ENCODE measurements at places on chromosomes 7 and 10.

- DNase-seq: no peak
Observed at GRCh38 chr7:135095450-135095849, 52.4 kb upstream of the TMEM140 start.

GRCh38 chr7:9835199-9835598, 1138.5 kb upstream of the PHF14 start:
- no peak for DNase-seq

DNA sequence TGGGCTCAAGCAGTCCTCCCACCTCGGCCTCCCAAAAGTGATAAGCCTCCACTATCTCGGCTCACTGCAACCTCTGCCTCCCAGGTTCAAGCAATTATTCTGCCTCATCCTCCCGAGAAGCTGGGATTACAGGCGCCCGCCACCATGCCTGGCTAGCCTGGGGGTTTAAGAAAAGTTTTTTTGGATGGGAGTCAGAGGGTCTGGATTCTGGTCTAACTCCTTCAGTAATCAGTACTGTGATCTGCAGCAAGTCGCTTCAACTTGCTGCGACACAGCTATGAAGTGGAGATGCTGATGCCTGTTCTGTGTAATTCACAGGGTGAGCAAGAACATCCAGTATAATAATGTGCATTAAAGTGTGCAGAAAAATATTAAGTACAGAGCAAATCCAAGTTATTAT, 88.4 kb upstream of the AGBL3 start:
- DNase-seq: no peak

DNA sequence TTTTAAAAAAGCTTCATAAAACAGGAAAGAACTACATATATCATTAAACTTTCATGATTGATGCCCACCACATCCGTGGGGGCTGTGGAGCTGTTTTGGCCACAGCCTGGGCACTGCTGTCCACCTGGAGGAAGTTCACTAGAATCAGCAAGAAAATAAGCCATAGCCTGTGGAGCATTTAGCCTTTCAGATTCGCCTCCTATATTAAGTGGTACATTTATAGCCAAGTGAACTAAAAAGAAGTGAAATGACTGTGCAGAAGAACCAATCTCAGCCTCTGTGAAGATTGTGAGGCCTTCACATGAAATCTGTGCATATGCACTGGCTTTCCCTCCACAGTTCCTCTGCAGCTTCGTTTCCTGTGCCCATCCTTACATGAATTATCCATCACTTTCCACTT, 23.5 kb downstream of the WNT16 start:
- DNase-seq: no peak

- DNase-seq: no peak
Observed at GRCh38 chr10:110724116-110724921, 80.2 kb downstream of the RBM20 start.

DNA sequence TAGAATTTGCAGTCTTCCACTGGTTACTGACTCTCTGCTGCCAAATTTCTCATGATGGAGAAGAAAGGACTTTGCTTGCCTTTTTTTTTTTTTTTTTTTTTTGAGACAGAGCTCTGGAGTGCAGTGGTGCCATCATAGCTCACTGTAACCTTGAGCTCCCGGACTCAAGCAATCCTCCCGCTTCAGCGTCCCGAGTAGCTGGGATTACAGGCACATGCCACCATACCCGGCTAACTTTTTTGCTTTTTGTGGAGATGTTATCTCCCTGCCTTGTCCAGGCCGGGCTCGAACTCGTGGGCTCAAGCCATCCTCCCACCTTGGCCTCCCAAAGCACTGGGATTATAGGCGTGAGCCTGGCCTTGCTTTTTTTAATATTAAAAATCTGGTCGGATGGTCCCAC, 6.2 kb downstream of the INSIG1 start:
- DNase-seq: no peak

GRCh38 chr7:132226046-132226956, 350.0 kb downstream of the PLXNA4 start:
- no peak for DNase-seq

DNA sequence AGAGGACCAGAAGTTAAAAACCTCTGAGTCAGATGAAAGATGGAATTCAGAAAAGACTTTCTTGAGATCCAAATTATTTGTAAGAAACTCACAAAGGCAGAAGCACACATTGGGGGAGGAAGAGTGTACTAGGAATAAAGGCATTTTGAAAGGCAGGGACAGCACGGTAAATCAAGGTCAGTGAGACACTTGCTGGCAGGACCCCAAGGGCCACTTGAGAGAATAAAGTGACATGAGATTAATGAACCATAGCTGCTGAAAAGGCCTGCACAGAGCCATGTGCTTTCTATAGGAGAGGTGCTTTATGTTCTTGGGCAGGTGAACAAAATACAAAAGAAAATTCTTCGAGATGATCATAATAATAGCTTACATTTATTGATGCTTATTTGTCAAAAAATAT, 929.9 kb upstream of the MBL2 start:
- no peak for DNase-seq

DNA sequence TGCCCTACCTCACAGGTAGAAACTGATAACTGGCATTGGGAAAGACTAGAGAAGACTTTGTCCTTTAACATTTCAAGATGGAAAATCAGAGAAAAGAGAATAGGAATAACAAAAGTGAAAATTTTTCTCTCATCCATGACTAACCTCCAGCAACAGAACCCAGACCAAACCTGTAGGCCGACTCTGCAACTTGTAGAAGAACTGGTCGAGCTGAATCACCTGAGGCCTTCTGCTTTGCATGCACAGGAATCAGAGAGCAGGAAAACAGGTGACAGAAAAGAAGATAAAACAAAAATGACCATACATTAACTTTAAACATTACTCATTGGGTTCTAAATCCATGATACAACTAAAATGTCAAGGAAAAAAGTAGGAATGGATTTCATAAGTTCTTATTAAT, 137.1 kb downstream of the SLC25A13 start:
- no peak for DNase-seq

DNA sequence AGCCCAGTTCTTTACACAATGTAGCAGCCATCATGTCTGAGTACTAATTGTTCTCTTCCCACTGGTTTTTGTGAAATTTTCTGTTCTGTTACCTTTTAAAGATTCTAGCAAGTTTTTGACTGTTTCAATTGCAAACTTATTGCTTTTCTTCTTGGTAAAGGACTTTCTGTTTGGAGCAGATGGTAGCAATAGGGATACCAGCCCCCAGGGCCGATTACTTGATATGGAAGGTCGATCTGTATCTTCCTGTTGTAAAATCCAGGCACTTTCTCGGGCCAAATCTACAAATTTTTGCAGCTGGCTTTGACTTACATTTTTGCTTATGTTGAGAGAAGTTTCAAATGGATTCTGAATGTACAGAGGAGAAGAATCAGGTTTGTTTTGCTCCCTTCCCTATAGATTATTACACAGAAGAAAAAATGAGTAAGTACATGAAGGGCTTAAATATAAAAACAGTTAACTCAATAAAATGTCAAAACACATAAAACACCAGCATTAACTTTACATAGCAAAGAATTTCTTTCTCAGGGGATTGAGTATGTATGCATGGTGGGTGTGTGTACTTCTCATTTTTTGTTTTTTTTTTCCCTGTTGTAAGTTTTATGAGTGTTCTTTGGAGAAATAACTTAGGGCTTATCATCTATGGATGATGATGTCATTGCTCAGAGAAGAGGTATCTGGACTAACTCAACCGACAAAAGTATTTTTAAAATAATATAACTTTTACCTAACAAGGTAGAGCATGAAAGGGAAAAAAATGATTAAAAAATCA, 35.3 kb downstream of the MTPAP start:
- DNase-seq: no peak

- DNase-seq: no peak
Observed at GRCh38 chr10:110778211-110778610, 93.5 kb upstream of the PDCD4 start.

- DNase-seq: no peak
Observed at GRCh38 chr7:81260152-81260551, 341.3 kb upstream of the SEMA3C start.

- no peak for DNase-seq
Observed at GRCh38 chr7:31071645-31072029, 19.5 kb downstream of the ADCYAP1R1 start.

DNA sequence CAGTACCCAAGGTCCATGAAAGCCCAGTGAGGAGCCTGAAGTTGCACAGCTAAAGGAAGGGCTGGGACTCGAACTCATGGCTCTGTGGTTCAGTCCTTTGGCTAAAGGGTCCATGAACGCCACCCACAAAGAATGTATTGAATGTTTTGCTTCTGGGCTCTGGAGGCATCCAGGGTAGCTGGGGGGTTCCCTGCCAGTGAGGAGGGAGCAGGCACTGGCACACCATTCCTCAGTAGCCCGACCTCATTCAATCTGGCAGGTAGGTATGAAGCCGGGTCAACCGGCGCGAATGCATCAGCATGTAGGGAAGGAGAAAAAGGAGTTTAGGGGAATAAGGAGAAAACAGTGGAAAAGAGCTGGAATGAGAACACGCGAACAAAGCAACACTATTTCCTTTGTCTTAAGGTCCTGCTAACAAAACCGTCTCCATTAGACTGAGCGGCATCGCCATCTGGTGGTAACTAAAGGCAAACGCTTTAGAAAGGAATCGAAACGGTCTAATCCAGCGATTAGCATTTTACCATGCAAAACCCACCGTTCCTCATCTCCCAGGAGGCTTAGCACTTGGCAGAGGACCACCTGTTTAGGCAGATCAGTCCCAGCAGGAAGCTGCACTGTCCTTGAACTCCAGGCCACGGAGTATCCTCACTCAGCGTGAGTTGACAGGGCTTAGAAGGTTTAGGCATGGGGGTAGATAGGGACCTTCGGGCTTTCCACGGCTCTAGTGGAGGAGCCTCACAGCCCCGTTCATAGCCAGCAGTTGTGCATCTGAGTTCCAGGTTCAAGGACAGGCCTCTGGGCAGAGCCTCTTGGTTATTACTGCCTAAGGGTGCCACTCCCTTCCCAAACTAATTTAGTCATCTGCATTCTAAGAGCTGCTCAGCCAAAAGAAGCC, 122.8 kb downstream of the UBE2H start:
- peak; percentile 87 for DNase-seq

DNA sequence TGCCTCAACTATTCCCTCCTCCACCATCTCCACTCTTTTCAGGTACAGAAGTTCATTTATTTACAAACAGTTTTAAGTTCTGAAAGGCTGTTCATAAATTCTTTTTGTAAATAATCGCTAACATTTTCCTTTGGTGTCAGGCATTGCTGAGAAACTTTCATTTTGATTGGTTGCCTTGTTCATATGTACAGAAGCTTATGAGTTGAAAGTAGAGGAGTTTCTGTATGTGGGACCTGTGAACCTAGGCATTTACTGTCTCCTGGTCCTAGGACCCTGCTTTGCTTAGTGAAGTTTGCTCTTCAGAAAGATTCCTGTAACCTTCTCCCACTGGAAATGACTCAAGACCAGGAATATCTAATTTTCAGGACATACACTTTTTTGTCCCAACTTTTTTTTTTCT, 30.4 kb downstream of the CCSER2 start:
- DNase-seq: no peak

- peak; percentile 82 for DNase-seq
Observed at GRCh38 chr10:92517034-92517655, 56.7 kb downstream of the IDE start.

DNA sequence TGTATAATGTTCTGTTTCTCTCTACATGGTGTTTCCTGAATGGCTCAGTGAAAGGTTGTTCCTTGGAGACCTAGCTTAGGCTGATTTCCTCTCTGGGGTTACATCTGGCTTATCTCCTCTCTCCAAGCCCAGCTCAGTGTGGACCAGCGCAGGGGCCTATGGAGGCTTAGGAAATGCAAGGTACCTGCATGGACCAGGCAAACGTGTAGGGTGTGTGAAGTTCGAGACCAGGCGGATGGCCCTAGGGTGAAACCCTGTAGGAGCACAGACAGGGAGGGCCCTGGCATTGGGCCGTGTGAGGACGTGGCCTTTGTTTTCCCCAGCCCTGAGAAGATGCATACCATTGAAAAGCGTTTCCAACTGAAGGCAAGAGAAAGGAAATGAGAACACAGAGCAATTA, 59.0 kb downstream of the DOCK1 start:
- no peak for DNase-seq

DNA sequence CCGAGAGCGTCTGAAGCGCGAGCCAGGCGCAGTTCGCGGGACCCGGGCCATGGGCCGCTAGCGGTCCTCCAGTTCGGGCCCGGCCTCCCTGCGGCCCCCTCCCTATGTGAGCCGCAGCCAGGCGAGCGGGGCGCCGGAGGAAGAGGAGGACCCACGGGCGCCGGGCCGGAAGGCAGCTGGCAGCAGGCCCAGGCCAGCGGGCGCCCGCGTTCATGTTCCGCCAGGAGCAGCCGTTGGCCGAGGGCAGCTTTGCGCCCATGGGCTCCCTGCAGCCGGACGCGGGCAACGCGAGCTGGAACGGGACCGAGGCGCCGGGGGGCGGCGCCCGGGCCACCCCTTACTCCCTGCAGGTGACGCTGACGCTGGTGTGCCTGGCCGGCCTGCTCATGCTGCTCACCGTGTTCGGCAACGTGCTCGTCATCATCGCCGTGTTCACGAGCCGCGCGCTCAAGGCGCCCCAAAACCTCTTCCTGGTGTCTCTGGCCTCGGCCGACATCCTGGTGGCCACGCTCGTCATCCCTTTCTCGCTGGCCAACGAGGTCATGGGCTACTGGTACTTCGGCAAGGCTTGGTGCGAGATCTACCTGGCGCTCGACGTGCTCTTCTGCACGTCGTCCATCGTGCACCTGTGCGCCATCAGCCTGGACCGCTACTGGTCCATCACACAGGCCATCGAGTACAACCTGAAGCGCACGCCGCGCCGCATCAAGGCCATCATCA, 1.1 kb downstream of the ADRA2A start:
- DNase-seq: no peak

GRCh38 chr10:62390497-62391176, 16.5 kb downstream of the ZNF365 start:
- no peak for DNase-seq

- DNase-seq: no peak
Observed at GRCh38 chr7:113247198-113247597, 128.8 kb upstream of the SMIM30 start.

DNA sequence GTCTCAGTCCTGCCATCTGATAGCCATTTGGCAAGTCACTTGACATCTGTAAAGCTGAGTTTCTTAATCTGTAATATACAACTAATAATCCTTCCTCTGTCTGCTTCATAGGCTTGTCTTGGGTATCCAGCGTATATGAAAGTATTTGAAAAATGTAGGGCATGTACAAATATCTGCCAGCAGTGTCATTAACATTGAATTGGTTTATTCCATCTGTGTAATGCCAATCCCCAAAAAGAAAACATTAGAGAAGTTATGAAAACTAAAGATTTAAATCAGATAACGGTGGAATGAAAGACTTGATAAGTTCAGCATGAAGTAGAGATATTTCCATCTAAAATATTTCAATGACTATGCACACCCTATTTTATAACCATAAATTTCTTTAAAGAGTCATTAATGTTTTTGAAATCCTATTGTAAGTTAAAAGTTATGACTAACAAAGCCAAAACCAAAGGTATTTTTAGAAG, 9.8 kb upstream of the RTKN2 start:
- no peak for DNase-seq

Measured in RKO (cell line).